Activated CD4-positive, alpha-beta T cell treated with anti-CD3 and anti-CD28 coated beads, Interleukin-2, amount 50 U/mL, for 24 hours (primary cell): ENCODE measurements at places on chromosomes 5 and 9.

- no peak for DNase-seq
Measured at GRCh38 chr5:87030699-87031098, 237.0 kb upstream of the RASA1 start.

- no peak for DNase-seq
Measured at GRCh38 chr5:61465496-61465895, 133.4 kb downstream of the ZSWIM6 start.

GRCh38 chr5:116864157-116864837 lies 289.7 kb upstream of the SEMA6A start:
- DNase-seq, result no peak

- no peak for DNase-seq
Measured at GRCh38 chr9:88660611-88661010, 125.6 kb downstream of the NXNL2 start.
